ENCODE measurements at places on chromosomes 7 and 10. TPM values are rescaled to one million over a fixed set of nuclear protein-coding genes. Genes with fewer than 3 reads are reported as not detected.

BRAF gene
- 26.6 TPM for total RNA-seq

CEP55 gene
- total RNA-seq: 35.4 TPM

NEUROG3 gene
- not detected for total RNA-seq

MAGI2 gene
- 2.3 TPM for total RNA-seq

MAD1L1 gene
- 35.4 TPM for total RNA-seq

GNAT3 gene
- total RNA-seq: not detected

UPF2 gene
- 21.9 TPM for total RNA-seq

LRRC4 gene
- total RNA-seq: not detected

PTPRZ1 gene
- total RNA-seq: 46.1 TPM

PCDH15 gene
- total RNA-seq: not detected

GJC3 gene
- total RNA-seq: not detected

LSM5 gene
- total RNA-seq: 66.8 TPM

SORBS1 gene
- 1.6 TPM for total RNA-seq

C10orf88 gene
- 9.5 TPM for total RNA-seq

ACTR1A gene
- total RNA-seq: 72.1 TPM

MSMB gene
- total RNA-seq: not detected

NEBL gene
- 11.7 TPM for total RNA-seq

PPP1R17 gene
- not detected for total RNA-seq

PGAM2 gene
- not detected for total RNA-seq

BZW2 gene
- 75.0 TPM for total RNA-seq

FOXI2 gene
- total RNA-seq: not detected

TMEM168 gene
- 33.8 TPM for total RNA-seq

PDZD7 gene
- 0.56 TPM for total RNA-seq

NUDT5 gene
- 46.3 TPM for total RNA-seq

PITX3 gene
- not detected for total RNA-seq

PON1 gene
- total RNA-seq: not detected

ABCA13 gene
- 1.5 TPM for total RNA-seq

METTL27 gene
- 8.5 TPM for total RNA-seq

ARHGEF5 gene
- 46.7 TPM for total RNA-seq

SNX10 gene
- total RNA-seq: 13.0 TPM

SPDYE2 gene
- not detected for total RNA-seq

GRID2IP gene
- total RNA-seq: not detected

HYAL4 gene
- total RNA-seq: 0.45 TPM

ORC5 gene
- 26.2 TPM for total RNA-seq

ZNF503 gene
- 14.1 TPM for total RNA-seq

ARMC3 gene
- total RNA-seq: not detected

LRIT1 gene
- total RNA-seq: not detected
